Transverse colon (tissue), 4 donors: ENCODE measurements at places on chromosomes 6 and 20. TPM values are rescaled to one million over a fixed set of nuclear protein-coding genes. Genes with fewer than 3 reads are reported as not detected.
A peak's percentile ranks its signal among the peaks of the same experiment; 100 is the strongest.

DNA sequence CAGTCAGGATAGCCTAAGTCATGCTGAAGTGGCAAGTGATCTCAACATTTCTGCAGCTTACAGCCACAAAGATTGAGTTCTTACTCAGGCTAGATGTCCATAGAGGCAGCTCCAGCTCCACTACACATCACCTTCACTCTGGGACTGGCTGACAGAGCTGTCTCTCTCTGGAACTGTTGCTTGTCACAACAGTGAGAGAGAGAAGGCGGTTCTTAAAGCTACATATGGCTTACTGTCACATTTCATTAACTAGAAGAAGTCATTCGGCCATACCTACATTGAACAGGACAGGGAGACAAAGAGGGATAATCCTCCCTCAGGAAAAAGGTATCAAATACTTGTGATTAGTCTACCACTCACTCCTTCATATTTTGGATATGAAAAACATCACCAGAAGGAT is 914.9 kb upstream of the FLRT3 start:
- H3K27ac ChIP-seq, result no peak overlapping the region
- H3K4me1 ChIP-seq, result no peaks in the 10 kb centered on the region
- H3K36me3 ChIP-seq, result no peaks in the 10 kb centered on the region
- DNase-seq, result no peak
- no peaks in the 10 kb centered on the region for H3K27me3 ChIP-seq
- no peak overlapping the region for H3K4me3 ChIP-seq

DNA sequence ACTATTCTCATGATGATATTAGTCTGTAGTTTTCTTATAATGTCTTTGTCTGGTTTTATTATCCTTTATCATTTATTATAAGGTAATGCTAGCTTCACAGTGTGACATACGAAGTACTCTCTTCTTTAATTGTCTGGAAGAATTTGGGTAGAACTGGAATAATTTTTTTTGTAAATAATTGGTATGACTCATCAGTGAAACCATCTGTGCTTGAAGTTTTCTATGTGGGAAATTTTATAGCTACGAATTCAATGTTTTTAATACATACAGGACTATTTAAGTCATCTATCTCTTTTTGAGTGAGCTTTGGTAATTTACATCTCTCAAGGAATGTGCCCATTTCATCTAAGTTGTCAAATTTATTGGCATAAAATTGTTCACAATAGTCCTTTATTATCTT is 86.3 kb downstream of the SOD2 start:
- no peak overlapping the region for H3K27ac ChIP-seq
- H3K36me3 ChIP-seq, result no peaks in the 10 kb centered on the region
- no peaks in the 10 kb centered on the region for H3K4me1 ChIP-seq
- H3K27me3 ChIP-seq, result no peaks in the 10 kb centered on the region

GRCh38 chr6:4460586-4461475 is 315.4 kb upstream of the CDYL start:
- H3K4me1 ChIP-seq, result no peaks in the 10 kb centered on the region
- H3K36me3 ChIP-seq, result no peaks in the 10 kb centered on the region
- no peak overlapping the region for H3K4me3 ChIP-seq
- no peaks in the 10 kb centered on the region for H3K27me3 ChIP-seq
- DNase-seq, result peak; percentile 40

DNA sequence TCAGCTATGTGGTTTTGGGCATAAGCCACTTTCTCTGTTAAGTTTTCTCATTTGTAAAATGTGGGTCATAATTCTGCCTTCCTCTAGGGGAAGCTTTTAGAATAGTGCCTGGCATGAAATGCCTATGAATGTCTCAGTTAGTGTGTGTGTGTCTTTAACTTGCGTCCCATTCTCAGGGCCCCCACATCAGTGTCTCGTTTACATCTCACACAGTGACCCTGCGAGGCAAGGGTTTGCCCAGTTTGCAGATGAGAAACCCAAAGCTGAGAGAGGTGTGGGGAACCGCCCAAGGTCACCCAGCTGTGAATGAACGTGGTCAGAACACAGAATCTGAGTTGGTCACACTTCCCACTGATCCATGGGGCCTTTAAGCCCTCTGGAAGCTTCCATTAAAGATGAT is 14.1 kb downstream of the DYNLRB1 start:
- H3K4me3 ChIP-seq, result no peak overlapping the region
- no peaks in the 10 kb centered on the region for H3K36me3 ChIP-seq
- no peak overlapping the region for H3K27ac ChIP-seq
- DNase-seq, result no peak
- H3K4me1 ChIP-seq, result peaks cover 38% of the 10 kb centered on the region

GRCh38 chr6:149717255-149717587 is 680 bp downstream of the LATS1 start:
- DNase-seq, result no peak
- peaks cover 4% of the 10 kb centered on the region for H3K4me1 ChIP-seq
- H3K36me3 ChIP-seq, result no peaks in the 10 kb centered on the region
- H3K27me3 ChIP-seq, result no peaks in the 10 kb centered on the region

DEFB124 gene
- total RNA-seq, result not detected

- DNase-seq, result no peak
- H3K36me3 ChIP-seq, result no peaks in the 10 kb centered on the region
- H3K4me3 ChIP-seq, result no peak overlapping the region
- no peak overlapping the region for H3K27ac ChIP-seq
- H3K27me3 ChIP-seq, result no peaks in the 10 kb centered on the region
These were observed 45.7 kb upstream of the TINAG start for GRCh38 chr6:54262499-54262898.

GRCh38 chr6:155254139-155254538 is 9.7 kb upstream of the CLDN20 start:
- no peak overlapping the region for H3K4me3 ChIP-seq
- no peak for DNase-seq
- no peak overlapping the region for H3K27ac ChIP-seq
- no peaks in the 10 kb centered on the region for H3K27me3 ChIP-seq

- no peak for DNase-seq
- H3K4me1 ChIP-seq, result no peaks in the 10 kb centered on the region
- no peak overlapping the region for H3K27ac ChIP-seq
- no peaks in the 10 kb centered on the region for H3K27me3 ChIP-seq
- no peak overlapping the region for H3K4me3 ChIP-seq
- H3K36me3 ChIP-seq, result no peaks in the 10 kb centered on the region
These were observed 61.7 kb downstream of the E2F3 start for GRCh38 chr6:20463396-20463795.

DNA sequence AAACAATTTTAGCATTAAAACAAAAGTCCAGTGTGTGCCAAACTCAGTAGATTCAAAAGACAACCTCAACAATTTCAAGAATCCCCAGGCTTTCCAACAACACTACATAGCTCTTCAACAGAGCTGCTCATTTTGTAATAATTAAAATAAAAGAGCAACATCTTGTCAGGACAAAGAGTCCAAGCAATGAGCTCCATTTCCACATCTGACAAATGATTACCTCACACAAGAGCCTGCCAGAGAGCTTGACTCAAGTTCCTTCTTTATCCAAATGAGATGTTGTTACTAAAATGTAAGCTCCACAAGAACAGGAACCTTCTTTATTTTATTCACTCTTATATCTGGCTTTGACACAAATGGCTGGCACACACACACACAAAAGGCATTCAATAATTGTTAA is 449.8 kb downstream of the HACE1 start:
- no peak overlapping the region for H3K27ac ChIP-seq
- no peaks in the 10 kb centered on the region for H3K36me3 ChIP-seq
- no peaks in the 10 kb centered on the region for H3K4me1 ChIP-seq
- no peaks in the 10 kb centered on the region for H3K27me3 ChIP-seq
- no peak for DNase-seq
- H3K4me3 ChIP-seq, result no peak overlapping the region

CD93 gene
- total RNA-seq, result 6.3 TPM

DNA sequence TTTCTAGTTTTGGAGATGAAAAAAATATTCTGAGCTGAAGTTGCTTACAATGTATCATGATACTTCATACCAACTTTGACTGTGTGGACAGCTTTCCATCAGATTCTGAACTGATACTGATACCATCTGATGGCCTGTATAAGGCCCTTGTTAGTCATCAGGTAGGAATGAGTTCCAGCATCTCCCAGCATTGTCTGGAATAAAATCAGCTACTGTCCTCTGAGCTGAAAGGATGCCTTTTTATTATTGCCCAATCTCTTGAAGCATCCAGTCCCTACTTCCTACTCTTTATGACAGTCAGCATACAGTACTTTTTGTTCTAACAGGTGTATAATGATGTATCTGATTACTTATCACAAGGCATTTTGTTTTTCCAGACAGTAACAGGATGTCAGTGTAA is 70.6 kb upstream of the EYA4 start:
- H3K4me3 ChIP-seq, result no peak overlapping the region
- H3K36me3 ChIP-seq, result no peaks in the 10 kb centered on the region
- H3K27me3 ChIP-seq, result no peaks in the 10 kb centered on the region
- no peak for DNase-seq
- H3K4me1 ChIP-seq, result no peaks in the 10 kb centered on the region

RNF217 gene
- total RNA-seq, result 6.0 TPM

NKX2-4 gene
- not detected for total RNA-seq

- no peaks in the 10 kb centered on the region for H3K4me1 ChIP-seq
- H3K36me3 ChIP-seq, result no peaks in the 10 kb centered on the region
- H3K27ac ChIP-seq, result no peak overlapping the region
- H3K4me3 ChIP-seq, result no peak overlapping the region
- no peak for DNase-seq
These were observed 17.1 kb downstream of the ISM1 start for GRCh38 chr20:13238001-13238653.

- no peak for DNase-seq
- H3K4me3 ChIP-seq, result no peak overlapping the region
- no peaks in the 10 kb centered on the region for H3K27me3 ChIP-seq
- no peaks in the 10 kb centered on the region for H3K36me3 ChIP-seq
- H3K27ac ChIP-seq, result no peak overlapping the region
These were observed 196.4 kb upstream of the GMDS start for GRCh38 chr6:2441601-2442475.

DNA sequence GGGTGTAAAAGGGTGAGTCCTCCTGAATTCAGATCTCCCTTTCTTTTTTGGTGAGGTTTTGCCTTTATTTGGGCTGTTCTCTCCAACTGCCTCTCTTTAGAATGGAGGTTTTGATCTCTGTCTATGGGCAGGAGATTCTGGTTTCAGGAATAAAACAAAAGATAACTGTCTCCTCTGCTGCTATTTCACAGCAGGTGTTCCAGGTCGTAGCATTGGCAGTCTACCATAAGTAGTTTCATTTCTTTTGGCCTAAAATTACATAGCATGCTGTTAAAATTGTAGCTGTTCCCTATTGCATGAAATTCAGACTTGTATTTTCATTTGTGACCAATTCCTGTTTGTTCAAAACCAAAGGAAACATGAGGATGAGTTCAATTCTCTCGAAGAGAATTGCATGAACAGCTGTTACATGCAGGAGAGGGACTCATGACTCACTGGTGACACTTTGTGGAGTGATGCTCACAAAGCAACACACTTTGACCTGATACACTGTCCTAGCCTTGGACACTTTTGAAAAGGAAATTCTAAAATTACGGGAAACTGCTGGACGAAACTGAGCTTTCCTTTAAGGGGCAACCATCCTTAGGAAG is 76.8 kb upstream of the SIRPG start:
- no peaks in the 10 kb centered on the region for H3K36me3 ChIP-seq
- no peak overlapping the region for H3K4me3 ChIP-seq
- H3K27me3 ChIP-seq, result no peaks in the 10 kb centered on the region
- DNase-seq, result no peak
- H3K4me1 ChIP-seq, result peaks cover 16% of the 10 kb centered on the region

BTN3A1 gene
- 22.1 TPM for total RNA-seq

DNA sequence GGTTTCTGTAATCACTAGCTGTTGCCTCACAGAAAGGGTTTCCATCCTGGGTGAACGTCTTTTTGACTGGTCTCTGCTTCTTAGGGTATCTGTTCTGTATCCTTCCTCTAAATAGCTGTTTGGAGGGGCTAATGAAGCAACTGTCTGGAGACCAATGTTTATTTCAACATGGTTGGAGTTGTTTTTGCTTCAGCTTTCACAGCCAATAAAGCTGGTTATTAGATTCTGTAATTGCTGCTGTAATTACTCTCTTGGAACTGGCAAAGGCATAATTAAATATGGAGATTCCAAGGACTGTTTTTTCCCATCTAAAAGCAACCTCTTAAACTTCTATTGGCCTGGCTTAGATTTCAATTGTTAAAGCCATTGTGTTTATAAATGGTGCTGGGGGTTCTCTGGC is 31.9 kb downstream of the CHMP4B start:
- peaks cover 74% of the 10 kb centered on the region for H3K4me1 ChIP-seq
- no peak overlapping the region for H3K4me3 ChIP-seq
- H3K27ac ChIP-seq, result peak overlapping the region; percentile 7
- H3K27me3 ChIP-seq, result no peaks in the 10 kb centered on the region

- H3K4me3 ChIP-seq, result no peak overlapping the region
- H3K36me3 ChIP-seq, result no peaks in the 10 kb centered on the region
- no peaks in the 10 kb centered on the region for H3K4me1 ChIP-seq
- no peaks in the 10 kb centered on the region for H3K27me3 ChIP-seq
- no peak overlapping the region for H3K27ac ChIP-seq
These were observed 51.9 kb upstream of the MARCKS start for GRCh38 chr6:113805173-113805790.

GLP1R gene
- not detected for total RNA-seq

DNA sequence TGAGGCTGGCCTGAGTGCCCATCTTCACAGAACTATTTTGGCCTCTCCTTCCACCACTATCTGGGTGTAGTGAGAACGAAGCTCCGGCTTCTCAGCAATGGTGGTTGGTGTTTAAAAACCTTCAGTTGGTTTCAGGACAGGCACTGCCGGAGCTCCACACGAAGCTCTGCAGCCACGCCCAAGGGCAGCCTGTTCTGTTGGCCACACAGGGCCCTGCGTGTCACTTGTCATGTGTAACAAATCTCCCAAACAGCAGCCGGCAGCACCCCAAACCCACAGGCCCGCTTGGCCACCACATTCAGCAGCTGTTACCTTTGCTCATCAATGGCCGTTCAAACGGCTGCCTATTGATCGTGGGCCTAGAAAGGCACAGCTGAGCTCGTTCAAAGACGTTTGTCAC is 97.5 kb downstream of the ERMARD start:
- H3K27me3 ChIP-seq, result no peaks in the 10 kb centered on the region
- no peak overlapping the region for H3K4me3 ChIP-seq
- H3K27ac ChIP-seq, result no peak overlapping the region
- no peaks in the 10 kb centered on the region for H3K36me3 ChIP-seq
